ENCODE measurements at places on chromosomes 1 and 21.
A peak's percentile ranks its signal among the peaks of the same experiment; 100 is the strongest.

DNA sequence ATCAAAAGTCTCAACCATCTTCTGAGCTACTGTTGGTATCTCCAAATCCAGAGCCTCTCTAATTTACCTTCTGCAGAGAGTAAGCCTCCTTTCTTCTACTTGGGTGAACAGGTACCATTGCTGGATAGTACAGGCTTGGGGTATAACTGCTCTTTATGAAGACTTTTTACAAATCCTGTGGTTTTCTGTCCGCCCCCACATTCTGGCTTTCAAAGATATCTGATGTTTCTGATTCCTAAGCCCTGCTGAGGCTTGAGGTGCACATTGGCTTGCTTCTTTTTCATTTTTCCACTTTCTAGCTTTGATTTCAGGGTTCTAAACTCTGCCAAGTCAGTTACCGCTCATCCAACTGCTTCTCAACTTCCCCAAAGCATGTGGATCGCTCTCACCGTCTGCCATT is 37.1 kb downstream of the TENT5C start:
- no peak for DNase-seq

GRCh38 chr1:156859523-156860112 is 701 bp upstream of the INSRR start:
- no peak for DNase-seq

DNA sequence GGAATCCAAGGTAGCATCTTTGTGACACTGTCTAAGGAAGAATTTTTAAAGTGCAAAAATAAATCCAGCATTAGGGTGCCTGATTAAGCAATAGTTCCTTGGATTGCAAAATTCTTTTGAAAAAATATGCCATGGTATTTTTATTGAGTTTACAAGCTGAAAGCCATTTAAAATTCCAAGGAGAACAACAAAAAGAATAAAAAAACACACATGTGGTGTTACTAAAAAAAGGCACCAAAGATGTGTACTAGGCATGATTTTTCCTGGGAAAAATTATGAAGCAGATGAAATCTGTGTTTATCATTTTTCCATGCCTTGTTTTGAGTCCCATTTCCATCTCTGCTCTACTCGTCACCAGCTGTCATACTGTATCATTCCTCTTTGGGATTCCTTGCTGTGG is 157.0 kb upstream of the ZNHIT6 start:
- DNase-seq = no peak

GRCh38 chr1:221429264-221429663 is 312.6 kb downstream of the DUSP10 start:
- no peak for DNase-seq

GRCh38 chr1:248849152-248849551 is 9.7 kb downstream of the ZNF692 start:
- no peak for DNase-seq

DNA sequence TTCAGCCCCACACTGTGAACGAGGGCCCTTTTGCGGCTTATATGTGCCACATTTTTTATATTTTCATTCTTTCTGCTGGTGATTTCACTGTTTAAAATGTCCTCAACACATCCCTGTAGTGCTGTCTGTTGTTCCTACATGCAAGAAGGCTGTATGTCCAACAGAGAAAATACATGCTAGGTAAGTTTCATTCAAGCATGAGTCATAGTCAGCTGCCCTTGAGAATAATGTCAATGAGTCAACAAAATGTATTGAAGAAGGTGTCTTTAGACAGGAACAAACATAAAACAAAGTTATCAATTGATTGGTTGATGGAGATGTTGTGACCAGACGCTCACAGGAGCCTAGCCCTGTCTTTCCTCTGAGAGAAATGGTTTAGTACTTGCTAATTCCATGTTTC is 553.4 kb downstream of the PLPP3 start:
- no peak for DNase-seq

- DNase-seq = no peak
Observed at GRCh38 chr1:89802051-89802450, 18.8 kb upstream of the LRRC8D start.

DNA sequence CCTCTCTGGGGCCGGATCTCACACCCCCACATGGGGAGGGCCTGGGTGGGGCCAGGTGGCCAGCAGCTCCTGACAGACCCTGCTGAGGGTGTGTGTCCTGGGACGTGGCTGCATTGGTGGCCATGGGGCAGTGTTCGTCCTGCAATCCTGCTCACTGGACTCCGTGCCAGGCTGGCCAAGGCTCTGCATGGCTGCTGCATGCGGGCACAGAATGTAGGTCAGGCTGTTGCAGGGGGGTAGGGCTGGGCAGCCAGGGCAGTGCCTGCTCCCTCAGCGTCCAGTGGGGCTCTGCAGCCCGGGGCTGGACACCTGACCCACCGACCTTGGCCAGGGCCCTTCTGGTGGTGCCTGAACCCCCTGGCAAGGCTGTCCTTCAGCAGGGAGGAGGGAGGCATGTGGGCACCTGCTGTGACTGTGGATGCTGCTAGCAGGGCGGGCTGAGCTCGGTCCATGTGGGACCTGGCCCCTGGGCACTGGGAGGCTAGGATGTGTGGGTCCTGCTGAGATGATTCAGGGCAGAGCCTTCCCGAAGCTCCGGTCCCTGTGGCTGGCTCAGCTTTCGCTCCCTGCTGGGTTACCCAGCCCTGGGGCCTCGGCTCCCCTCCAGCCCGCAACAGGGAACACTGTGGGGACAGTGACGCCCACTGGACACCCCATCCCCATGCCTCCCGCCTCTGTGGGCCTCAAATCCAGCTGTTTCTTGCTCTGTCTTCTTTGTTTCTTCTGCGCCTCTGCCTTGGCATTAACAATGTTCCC is 14.9 kb upstream of the PLCH2 start:
- no peak for DNase-seq

DNA sequence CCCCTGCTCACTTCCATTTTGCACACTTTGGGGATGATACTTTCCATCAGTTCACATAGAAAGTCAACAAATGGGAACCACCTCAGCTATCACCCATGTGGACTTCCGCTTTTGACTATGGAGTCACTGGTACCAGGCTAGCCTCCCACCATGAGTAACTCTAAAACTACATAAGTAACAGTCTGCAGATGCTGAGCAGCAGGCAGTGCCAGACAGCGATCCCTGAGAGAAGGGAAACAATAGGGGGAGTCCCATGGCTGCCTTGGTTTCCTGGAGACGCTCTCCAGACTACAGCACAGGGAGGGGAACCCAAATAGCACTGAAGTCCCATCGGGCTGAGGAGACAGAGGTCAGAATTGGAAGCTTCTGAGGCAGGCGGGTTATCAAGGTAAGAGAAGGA is 2.8 kb upstream of the TFF2 start:
- DNase-seq = no peak

DNA sequence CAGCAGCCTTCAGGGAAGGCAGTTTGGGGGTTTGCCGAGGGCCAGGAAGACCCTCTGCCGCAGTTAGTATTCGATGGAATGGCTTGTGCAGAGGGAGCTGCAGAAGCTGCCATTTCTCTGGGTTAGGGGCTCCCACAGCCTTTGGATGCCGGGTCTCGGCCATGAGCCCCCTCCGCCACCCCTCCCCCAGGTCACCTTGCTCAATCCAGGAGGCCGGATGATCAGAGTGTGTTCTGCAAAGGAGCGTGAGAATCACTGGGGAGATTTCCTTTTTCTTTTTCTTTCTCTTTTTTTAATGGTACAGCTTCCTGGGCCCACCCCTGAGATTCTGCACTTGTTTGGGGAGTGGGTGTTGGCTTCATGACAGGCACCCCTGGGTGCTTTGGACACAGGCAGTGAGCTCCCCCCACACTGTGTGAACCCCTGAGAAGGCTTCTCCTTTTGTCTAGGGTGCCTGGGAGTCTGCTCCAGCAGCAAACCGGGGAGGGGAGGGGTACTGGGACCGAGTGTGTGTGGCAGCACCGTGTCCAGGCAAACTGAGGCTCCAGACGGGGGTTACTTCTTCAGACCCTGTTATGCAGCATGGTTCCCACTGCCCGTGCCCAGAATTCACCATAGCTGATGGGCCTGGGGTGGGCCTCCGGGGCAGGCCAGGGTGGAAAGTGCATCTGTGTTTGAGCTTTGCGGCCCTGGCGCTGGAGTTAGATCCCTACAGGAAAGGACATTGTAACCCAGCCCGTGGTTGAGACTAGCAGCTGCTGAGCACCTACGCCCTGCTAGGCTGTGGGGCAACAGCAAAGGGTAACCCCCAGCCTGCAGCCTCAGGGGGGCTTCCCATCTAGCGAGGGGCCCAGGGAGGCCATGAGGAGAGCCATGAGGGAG is 18.5 kb downstream of the TNFRSF1B start:
- DNase-seq = no peak

GRCh38 chr1:243792891-243793290 is 57.2 kb downstream of the AKT3 start:
- no peak for DNase-seq

DNA sequence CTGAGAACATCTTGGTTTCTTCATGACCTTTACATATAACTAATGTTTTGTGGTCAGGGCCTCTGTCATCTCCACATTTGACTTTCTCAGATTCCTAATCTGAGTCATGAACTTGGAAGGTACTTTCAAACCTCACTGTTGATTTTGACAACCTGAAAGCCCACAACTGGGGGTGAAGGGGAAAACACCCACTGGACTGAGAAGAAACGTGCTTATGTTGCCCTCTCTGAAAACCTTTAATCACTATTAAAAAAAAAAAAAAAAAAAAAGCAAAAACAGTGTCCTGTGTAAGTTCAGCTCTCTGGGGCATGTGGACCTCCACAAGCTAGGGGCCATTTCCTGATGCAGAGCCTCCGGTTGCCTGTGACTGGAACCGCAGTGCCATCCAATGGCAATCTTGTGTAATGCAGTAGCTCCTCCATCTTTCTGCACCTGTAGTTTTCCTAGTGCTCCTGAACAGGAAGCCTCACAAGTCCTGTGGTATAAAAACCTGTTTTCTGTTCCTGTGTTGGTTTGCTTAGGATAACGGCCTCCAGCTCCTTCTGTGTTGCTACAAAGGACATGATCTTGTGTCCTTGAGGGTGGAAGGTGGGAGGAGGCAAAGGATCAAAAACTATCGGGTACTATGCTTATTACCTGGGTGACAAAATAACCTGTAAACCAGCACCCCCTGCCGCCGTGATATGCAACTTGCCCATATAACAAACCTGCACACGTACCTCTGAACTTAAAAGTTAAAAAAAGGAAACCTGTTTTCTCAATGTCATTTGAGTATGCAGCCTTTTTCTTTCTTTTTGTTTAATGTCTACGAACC is 124.5 kb downstream of the ZNF648 start:
- DNase-seq = peak; percentile 12

DNA sequence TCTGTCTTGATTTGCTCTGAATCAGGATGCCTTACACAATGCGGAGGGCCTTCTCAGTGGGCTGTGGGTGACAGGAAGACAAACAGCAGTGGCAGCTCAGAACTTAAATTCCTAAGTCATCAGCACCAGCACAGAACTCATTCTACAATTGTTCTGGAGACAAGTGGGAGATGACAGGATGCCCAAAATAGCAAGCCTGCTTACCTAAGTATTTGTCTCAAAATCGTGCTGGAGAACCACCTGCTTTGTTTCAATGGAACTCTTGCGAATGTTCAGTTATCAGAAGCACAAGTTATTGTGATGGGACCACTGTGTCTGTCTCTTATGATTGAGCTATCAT is 76.1 kb downstream of the VCAM1 start:
- DNase-seq = no peak

GRCh38 chr1:91684481-91685196 is 184.0 kb downstream of the CDC7 start:
- DNase-seq = no peak

GRCh38 chr1:16250524-16251251 is 13.7 kb upstream of the CPLANE2 start:
- no peak for DNase-seq

DNA sequence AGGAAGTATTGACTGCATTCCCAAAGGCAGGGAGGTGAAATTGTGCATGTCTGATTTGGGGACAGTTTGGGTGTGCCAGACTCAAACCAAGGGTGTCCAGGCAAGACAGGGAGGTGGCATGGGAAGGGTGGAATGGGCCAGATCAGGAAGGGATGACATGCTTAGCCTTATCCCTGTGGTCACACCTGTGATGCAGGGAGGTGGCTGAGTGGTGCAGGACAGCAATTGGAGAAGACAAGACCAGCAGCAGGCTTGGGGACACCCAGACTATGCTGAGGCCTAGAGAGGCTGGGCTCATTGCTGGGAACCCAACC is 4.0 kb downstream of the FOXO6 start:
- DNase-seq = no peak

- DNase-seq = no peak
Observed at GRCh38 chr1:116717318-116717717, 36.9 kb upstream of the CD2 start.

DNA sequence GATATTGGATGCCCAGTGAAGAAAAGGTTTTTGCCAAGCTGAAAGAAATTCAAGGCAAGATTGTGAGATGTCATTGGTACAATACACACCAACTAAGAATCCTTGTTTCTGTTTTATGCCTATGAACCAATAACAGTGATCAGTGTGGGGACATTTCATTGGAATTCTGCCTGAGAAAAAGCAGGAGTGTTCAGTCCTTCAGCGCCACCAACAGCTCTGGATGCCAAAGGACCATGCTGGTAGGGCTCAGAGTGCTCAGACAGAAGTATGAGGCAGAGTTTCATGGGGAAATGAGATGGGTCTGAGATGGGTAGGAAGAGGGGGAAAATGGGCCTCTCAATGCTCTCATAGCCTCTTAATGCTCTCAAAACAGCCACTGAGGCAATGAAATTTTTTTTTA is 56.5 kb downstream of the GABPA start:
- DNase-seq = no peak

DNA sequence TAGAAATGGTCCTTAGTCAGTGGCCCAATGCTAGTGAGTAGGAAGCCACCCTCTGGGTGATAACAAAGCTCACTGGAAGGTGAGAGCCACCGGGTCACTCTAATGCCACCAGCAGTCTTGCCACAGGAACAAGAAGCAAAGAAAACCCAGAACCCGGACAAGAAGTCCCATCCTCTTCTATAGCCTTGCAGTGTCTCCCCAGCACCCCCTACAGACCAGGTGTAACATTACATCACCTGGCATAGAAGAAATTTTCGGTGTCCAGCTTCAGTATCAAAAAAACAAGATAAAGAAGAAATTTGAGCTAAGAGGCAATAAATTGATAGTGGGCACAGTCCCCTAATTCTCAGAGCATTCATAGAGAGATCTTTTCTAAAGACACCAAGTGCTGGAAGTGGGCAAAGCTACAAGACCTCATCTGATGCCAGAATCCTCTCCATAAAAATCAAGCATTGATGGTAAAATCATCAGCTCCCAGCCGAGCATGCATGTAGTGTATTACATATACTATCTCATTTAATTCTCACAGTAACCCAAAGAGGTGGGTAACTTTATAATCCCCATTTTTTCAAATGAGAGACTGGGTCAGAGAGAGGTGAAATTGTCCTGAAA is 491.0 kb downstream of the MATN1 start:
- DNase-seq = no peak

GRCh38 chr1:171160211-171160610 is 24.9 kb upstream of the FMO2 start:
- DNase-seq = no peak

DNA sequence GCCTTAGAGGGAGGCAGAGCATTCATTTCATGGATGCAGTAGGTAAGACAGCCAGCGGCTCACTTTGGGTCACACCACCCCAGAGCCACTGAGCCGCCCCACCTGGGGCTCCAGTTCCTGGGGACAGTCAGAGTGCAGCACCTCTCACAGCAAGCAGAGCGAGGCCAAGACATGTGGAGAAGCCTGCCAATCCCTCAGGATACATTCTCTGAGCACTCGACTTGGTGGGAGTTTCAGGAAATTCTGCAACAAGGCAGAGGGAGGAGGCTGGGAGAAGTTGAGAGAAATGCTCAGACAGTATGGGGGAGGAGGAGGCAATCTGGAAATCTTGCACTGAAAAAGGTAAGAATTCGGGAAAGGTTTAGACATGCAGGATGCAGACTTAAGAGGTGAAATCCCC is 60.8 kb upstream of the WLS start:
- DNase-seq = no peak

GRCh38 chr1:154129391-154129970 is 25.4 kb downstream of the NUP210L start:
- no peak for DNase-seq
